ENCODE measurements at places on chromosomes 1 and 21.

GRCh38 chr1:185315445-185316071, 1.5 kb downstream of the IVNS1ABP start:
- DNase-seq, result no peak

- no peak for DNase-seq
Measured at GRCh38 chr1:33443080-33443704, 12.3 kb upstream of the PHC2 start.

- DNase-seq, result no peak
Measured at GRCh38 chr1:24319312-24319863, at the start of gene GRHL3. Gene GRHL3 (plus strand): TSS chr1:24319357. CDS start chr1:24319552, 195 bp downstream.

DNA sequence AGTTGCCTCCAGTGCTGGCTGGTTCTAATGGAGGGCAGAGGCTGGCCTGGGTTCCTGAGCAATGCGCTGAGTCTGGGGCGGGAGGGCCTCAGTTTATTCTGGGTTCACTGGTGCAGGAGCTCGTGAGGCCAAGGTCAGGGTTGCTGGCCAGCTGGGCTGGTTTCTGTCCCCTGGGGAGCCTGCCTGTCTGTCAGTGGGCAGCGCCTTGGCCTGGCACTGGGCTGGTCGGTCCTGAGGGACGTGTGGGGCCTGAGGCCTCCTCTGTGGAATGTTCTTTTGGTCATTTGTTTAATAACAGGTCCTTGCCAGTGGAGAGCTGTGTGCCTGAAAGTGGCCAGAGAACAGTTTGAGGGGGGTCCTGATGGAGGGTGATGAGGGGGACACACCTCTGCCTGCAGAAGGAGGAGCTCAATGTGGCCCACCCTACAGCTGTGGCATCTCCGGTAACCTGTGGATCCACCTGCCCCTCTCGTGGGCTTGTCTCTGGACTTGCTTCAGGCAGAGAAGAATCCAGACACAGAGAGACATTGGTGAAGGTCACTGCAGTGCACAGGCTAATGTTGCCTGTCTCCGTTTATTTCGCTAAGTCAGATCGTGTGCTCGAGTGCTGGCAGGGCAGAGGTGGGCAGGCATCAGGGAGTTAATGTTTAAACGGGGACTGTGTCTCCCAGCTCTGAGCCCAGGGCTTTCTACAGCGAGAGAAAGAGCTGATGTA, 34.6 kb downstream of the COQ8A start:
- DNase-seq, result no peak

DNA sequence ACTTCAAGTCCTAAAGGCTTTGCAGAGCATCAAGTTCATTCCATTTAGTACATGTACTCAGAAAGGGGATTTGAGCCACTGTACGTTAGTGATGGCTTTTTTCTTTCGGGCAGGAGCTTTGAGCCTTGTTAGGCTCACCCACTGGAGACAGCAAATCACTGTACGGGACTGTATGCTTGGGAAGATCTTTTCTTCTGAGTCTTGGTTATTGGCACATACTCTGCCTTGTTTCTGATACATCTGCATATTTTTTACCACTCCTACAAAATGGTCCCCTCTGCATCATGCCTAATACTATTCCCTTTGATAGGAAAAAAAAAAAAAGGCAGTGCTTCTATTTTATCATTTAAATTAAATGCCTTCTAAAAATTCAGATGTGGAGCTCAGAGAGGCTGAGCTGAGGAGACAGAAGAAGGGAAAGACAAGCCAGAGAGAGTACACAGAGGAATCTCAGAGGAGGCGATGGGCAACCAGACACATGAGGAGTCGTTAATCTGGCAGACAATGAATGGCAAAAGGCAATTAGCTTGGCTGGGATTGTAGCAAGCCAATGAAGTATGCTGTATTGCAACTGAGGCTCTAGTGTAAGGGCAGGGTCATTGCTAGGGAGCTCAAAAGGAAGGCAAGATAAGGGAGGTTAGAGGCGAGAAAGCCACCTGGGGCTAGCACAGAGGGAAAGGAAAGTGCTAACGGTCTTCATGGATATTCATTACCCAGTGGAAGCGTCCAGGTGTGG, 39.4 kb downstream of the PHC2 start:
- DNase-seq, result no peak

DNA sequence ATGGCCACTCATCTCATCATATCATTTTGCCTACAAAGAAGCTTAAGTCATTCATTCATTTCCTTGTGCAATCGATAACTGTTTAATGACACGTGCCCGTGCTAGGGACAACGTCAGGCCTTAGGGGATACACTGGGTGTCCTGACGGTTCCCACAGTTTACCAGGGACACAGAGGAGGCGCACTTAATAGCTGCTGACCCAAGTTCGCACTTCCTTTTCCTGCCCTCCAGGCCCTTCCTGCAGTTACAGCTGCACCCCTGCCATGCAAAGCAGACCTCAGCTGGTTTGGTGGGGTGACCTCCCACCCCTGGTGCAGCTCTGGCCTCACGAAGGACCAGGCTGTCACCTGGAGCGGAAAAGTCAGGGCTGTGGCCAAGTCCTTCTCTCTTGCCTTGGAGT, 4.2 kb downstream of the SPATA21 start:
- DNase-seq, result no peak

DNA sequence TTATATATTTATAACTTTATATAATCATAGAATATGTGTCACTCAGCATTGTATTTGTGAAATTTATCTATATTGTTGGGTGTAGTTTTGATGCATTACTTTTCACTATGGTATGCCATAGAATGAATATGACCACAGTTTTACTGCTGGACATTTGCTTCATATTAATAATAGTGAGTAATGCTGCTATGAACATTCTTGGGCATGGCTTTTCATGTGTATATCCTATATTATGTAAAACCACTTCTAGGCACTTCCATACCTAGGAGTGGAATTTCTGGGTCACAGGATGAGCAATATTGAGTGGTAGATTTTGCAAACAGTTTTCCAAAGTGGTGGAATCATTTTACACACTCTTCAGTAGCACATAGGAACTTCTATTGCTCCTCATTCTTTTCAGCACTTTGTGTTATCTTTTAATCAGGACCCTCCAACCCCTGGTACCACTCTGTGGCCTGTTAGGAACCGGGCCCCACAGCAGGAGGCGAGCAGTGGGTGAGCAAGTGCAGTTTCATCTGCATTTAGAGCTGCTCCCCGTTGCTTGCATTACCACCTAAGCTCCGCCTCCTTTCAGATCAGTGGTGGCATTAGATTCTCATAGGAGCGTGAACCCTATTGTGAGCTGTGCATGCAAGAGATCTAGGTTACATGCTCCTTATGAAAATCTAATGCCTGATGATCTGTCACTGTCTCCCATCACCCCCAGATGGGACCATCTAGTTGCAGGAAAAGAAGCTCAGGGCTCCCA, 56.0 kb upstream of the CNIH3 start:
- no peak for DNase-seq

DNA sequence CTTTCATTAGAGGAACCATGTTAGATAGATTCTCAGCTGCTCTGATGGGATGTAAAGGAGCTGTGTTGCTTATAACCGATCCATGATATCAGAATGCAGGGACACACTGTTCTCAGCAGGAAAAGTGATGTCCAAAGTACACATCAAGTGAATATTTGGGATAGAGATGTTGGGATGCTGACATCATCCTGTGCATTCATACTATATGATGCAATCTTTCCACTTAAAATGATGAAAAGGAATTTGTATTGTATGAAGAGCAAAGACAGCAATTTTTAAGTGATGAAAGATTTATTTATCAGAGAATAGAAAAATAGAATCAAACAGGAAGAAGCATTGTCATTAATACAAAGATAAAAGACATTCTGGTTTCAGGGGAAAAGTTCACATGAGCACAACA, 110.1 kb downstream of the ERG start:
- DNase-seq, result no peak

DNA sequence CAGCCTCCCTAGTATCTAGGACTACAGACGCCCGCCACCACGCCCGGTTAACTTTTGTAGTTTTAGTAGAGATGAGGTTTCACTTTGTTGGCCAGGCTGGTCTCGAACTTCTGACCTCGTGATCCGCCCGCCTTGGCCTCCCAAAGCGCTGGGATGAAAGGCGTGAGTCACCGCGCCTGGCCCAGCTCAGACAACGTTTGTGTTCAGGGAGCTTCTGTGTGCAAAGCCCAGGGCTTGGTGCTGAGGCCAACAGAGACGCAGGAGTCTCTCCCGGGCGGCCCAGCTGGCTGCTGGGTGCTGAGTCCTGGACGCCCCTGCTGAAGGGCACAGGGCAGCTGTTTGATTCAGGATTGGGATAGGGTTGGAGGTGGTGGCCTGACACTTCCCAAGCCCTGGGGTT, 3.0 kb downstream of the PRKCZ start:
- no peak for DNase-seq

DNA sequence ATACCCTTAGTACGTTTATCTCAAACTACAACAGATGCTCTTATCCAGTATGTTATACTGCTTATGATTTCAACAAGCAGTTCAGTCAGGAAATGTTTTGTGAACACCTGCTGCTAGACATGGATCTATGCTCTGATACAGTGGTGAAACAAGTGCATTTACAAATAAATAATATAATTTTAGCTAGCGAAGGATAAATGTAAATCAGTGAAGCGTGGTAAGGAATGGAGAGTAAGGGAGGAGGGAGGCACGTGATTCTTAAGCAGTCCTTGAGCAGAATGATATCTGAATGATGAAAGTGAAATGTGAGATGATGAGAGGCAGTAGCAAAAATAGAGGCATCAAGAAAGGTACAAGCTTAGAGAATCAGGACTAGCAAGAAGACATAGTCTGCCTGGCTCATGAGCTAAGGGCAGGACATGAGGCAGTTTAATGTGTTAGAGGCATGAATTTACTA, 6.3 kb downstream of the TSNAX start:
- no peak for DNase-seq

- DNase-seq, result no peak
Measured at GRCh38 chr1:13604176-13604575, 20.5 kb downstream of the PDPN start.

DNA sequence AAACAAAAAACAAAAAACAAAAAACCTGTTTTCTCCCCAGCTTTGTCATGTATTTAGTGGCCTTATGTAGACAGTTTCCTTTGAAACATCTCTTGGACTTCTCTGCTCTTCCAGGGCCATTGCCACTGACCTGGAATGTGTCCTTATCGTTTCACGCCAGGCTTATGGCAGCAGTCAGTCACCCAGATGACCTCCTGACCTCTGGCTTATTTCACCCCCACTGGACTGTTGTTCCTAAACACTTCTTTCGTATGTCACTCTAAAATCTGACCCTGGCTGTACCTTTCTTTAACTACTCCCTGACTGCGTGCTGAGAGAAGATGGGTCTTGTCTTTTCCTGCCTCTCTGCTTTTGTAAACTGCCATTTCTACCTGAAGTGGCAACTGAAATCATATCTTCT, 9.1 kb downstream of the LGALS8 start:
- no peak for DNase-seq

DNA sequence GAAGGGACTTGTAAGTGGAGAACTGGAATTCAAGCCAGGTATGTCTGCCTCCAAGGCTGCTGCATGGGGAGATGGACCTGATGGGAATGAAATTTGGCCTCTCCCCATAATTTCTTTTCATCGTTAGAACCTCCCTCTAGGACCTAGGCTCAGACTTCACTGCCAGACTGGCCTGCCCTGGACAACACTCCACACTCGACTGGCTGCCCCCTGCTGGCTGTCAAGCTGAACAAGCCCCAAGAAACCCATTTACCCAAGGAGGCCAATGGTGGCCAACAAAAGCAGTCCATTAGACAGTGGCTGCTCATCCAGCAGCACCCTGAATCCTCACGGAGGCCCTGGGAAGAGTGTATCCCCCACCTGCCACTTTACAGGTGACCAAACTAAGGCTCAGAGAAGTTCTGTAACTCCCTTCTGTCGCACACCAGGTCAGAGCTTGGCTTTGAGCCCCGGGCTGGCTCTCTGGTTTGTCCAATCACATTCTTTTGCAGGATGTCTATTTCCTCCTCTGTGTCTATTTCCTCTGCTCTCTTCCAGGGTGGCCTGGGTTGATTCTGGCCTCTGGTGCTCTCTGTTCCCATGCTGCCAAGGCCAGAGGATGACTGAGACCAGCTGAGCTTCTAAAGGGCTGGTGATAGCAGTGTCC, 3.8 kb downstream of the RNF186 start:
- DNase-seq, result no peak

DNA sequence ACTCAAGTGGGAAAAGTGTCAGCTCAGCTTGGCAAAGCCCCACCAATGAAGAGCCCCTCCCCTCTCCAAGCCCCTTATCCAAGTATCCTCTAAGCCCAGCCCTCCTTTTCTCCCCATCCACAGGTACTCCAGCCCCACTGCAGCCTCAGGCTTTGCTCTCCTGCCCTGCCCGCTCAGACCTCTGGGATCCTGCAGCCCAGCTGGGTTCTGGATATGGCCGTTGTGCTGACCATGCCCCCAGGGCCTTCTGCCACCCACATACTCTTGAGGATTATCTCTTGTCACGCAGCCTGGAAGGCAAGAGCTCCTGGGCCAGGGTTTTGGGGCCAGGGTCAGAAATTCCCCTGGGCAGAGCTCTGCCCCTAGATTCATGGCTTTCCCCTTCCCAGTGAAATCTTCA, 4.7 kb downstream of the SHISA4 start:
- DNase-seq, result no peak

GRCh38 chr21:44695184-44695583, 1.8 kb upstream of the KRTAP10-12 start:
- DNase-seq, result no peak

DNA sequence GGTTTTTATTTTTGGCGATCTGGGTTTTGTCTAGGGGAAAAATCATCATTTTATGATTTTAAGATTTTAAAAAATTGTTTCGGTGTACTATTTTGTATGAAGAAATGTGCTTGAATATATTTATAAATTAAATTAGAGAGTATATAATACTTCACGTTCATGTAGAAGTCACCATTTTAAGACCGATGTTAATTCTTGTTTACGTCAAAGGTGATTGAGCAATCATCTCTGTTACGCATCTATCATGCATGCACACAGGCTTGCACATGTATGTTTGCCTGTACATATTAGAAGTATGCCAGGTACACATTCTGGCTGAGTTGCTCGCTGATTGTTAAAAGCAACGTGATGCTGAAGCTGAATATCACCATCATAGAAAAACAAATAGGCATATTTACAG, 54.7 kb downstream of the DYRK1A start:
- DNase-seq, result no peak

GRCh38 chr1:243964915-243965314, 86.2 kb upstream of the ZBTB18 start:
- DNase-seq, result no peak

GRCh38 chr1:80769208-80769750, 1031.5 kb upstream of the ADGRL2 start:
- DNase-seq, result no peak

DNA sequence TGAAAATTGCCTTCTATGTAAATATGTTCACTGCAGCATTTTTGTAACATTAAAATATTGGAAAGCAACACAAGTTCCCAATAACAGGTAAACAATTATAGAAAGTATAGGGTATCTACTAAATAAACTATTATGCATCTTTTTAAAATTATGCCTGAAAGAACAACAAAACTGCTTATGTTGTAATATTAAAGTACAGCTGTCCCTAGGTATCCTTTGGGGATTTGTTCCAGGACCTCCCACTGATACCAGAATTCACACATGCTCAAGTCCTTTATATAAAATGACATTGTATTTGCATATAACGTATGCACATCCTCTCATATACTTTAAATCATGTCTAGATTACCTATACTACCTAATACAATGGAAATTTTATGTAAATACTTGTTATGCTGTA, 121.8 kb upstream of the TNFSF4 start:
- DNase-seq, result no peak
